ENCODE measurements at places on chromosomes 4 and X. TPM values are rescaled to one million over a fixed set of nuclear protein-coding genes. Genes with fewer than 3 reads are reported as not detected.

The MAGEA8 gene
- total RNA-seq: not detected

DNA sequence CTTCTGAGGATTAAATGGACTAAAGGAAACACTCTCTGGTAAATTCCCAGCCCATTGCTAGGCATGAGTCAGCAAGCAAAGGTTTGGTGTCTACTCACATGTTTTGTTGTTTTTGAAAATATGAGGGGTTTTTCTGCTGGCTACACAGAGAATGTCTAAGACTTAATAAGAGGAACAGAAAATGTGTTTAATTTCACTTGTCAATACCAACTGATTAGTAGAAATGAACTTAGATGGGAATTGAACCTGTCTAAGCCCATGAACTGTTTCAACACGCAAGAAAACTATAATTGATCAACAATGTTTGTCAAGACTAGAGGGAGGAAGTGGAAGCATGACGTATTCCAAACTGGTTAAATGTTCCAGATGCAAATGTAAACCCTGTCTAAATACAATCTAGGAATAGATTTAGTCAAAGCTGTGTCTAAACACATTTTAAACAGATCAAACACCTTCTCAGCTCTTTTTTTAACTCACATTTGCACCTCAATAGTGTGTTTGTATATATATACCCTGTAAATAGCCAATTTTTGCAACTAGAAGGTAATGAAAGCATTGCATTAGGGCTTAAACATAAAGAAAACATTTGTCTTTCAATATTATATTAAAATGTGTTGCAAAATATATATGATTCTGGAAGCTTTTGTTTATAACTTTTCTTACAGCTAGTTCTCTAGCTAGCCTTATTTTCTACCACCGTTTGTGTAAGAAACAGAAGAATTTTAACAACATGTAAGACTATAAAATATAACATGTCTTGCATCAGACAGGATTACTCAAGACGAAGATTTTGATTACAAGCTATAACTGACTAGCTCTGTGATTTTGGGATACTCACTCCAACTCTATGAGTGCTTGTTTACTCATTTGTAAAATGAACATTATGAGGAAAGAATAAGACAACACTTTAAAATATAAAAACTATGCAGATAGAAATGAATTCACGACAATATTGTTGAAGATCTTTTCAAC lies 607.8 kb downstream of the FSTL5 start:
- no peak for DNase-seq

The NAP1L3 gene
- 10.7 TPM for total RNA-seq

DNA sequence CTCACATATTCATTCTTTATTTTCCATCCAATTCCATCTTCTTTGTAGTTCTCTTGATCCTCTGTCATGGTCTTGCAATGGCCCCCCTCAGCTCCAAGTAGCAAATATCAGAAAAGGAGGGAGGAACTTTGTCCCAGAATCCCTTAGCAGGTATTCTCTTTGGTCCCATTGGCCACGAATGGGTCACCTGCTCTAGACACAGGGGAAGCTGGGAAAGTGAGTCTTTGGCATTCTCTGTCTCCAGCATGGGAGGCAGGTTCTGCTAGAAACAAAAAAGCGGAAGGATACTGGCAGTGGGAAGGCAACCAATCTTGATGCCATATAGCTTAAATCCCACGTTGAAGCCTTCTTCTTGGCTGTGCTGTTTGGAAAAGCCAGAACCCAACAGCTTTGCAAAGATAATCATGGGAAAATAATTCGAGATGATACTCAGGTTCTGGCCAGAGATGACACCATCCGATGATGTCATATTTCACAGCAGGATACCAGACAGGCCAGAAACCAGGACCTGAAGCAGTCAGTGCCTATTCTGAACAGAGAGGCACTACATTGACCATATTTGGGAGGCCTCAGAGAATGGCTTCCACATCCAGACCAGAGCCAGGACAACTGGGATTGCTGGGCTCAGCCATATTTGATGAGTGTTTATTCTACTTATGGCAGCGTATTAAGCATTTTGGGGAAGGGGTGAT lies 110.4 kb upstream of the ATXN3L start:
- DNase-seq: no peak

DNA sequence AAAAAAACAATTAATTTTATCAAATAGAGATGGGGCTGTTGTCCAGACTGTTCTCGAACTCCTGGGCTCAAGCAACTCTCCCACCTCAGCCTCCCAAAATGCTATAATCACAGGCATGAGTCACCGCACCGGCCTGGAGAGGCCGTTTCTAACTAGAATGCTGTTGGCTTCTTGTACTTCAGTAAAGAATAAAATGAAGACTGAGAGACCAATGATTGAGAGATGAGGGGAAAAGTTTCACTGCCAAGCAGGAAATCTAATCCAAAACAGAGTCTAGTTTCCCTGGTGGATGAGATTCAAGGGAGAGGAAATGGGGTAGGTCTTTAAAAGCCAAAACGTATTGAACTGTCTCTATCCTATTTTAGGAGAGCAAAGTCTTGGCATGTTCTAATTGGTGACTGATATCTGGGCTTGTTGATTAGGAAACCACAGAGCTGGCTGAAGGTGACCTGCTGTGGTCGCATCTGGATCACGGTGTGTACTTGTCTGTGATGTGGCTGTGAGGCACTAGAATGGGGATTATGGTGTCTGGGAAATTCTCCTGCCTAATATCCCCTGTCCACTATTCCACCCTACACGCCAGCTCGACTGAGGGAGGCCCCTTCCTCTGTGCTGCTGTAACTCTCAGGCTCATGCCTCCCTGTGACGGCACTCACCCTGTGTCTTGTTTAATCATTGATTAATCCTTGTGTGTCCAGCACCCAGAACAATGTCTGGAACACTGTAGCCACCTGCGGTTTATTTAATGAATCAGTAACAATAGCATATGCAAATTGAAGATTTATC lies 15.0 kb upstream of the TRIM2 start:
- no peak for DNase-seq

DNA sequence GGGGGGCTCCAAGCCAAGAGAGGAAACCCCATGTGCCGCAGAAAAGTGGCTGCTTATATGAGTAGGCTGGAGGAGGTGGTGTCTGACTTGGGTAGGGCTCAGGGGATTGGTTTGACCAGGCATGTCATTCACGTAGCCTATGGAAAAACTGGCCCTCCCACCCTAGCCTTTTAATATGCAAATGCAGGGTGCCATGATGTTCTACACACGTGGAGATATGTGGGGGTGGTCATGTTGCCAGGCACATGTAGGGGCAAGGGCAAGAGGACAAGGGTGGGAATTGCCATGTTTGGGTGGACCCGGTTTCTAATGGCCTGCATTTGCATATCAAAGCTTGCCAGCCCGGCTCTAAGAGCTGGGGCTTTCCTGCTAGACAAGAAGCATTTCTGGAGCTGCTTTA lies 86.9 kb upstream of the SHISA3 start:
- DNase-seq: no peak

GRCh38 chr4:176641237-176641636 lies 151.5 kb downstream of the VEGFC start:
- DNase-seq: no peak

The ZDHHC15 gene
- total RNA-seq: 2.2 TPM

- no peak for DNase-seq
Measured at GRCh38 chr4:53937918-53938317, 126.5 kb downstream of the CHIC2 start.

DNA sequence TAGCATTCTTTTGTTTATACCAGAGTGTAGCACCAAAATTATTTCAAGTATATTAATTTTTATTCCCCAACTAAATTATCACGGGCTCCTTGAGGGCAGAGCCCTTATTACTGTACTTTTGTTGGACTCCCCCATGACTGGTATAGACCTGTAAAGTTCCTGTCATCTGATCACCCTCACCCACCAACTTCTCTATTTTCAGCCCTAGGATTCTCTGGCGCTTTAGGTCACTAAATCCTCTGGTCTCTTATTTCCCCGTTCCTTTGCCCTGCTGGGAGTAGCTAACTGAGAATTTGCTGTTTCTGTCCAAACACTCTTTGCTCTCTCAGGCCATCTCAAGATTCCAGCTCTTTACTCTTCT lies 3.2 kb upstream of the XKRX start:
- no peak for DNase-seq

The TLR6 gene
- 6.0 TPM for total RNA-seq

The ERAS gene
- not detected for total RNA-seq
